ENCODE measurements at places on chromosomes 6 and 20. TPM values are rescaled to one million over a fixed set of nuclear protein-coding genes. Genes with fewer than 3 reads are reported as not detected.

Gene SPDEF
- total RNA-seq, result 1.5 TPM

Gene ZBP1
- not detected for total RNA-seq

GRCh38 chr6:166423781-166424180, 41.0 kb upstream of the MPC1 start:
- DNase-seq, result no peak

DNA sequence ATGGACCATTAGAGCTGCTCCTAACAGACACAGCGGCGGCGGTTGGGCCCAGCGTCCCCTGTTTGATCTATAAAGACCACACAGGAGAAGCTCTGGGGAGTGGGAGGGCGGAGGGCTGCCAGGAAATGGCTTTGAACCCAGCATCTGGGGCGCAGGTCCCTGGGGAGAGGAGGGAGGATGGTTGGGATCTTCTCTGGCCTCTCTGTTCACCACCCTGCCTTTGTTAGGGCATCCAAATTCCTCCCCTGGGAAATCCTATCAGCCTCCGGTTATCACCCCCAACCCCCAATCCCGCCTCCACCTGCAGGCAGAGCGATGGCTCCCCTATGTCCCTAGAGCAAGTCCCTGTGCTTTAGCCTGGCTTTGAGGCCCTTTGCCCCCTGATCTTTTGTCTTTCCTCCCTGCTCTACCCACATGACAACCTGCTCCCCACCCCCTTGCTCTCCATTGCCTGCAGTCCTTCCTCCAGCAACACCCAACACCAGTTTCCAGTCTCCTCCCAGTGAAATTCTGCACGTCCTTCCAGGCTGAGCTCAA, 7.1 kb downstream of the XKR7 start:
- no peak for DNase-seq

- DNase-seq, result no peak
These were observed 8.8 kb upstream of the HMGA1 start for GRCh38 chr6:34227761-34228421.

- DNase-seq, result no peak
These were observed 65.5 kb upstream of the BHLHE23 start for GRCh38 chr20:63072231-63072791.

GRCh38 chr6:116106146-116106545, 5.5 kb downstream of the NT5DC1 start:
- no peak for DNase-seq

- DNase-seq, result no peak
These were observed 114.7 kb upstream of the BACH2 start for GRCh38 chr6:90411292-90411781.

- no peak for DNase-seq
These were observed at the start of gene TREM2 for GRCh38 chr6:41162687-41163418. TREM2 (minus strand) TSS chr6:41163116; CDS start chr6:41163082, 34 bp downstream.

DNA sequence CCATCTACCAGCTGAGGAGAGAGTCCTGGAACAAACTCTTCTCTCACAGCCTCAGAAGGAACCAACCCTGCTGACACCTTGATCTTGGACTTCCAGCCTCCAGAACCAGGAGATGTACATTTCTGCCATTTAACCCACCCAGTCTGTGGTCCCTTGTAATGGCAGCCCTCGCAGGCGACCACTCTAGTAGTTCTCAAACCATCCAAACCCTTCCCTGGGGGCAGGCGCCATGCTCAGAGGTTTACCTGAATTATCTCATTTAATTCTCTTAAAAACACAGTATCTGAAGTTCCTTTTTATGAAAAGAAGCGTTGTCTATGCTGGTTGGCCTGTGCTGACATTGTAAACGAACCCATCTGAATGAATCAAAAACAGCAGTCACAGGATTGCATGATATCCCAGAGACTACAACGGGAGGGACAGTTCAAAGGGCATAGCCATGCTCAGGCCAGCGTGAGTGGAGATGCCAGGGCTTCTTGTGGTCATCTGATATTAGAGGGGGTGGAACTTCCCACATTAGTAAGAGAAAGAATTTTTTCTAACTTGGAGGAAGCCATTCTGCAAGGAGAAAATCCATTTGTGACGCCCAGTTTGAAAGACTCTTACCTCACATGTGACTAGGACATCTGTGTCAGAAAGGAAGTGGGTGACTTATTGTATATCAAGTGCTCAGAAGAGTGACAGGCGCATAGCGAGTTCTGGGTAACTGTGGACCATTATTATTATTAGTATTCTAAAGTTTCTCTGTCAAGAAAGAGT, 17.2 kb upstream of the TAGAP start:
- no peak for DNase-seq

- DNase-seq, result no peak
These were observed 1.8 kb downstream of the NANP start for GRCh38 chr20:25622049-25622448.

DNA sequence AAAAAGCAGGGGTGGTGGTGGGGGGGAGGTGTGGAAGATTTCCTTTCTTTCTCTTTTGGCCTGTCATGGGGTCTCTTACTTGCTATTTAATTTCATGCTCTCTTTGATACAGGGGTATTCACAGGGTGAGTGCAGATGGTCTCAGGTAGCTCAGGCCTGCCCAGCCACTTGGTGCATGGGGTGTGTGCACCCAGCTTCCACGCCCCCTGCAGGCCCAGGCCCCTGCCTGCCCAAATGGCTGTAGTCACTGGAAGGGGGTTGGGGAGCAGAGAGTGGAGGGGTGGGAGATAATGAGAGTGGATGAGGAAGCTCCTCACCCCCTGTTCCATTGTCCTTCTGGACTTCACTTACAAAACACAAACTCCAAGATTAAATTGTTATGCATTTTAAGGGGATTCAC, 133.6 kb upstream of the SGK1 start:
- DNase-seq, result no peak

Measured in uterus (tissue), 4 donors.